B cell (primary cell): ENCODE measurements at places on chromosomes 2 and 18. TPM values are rescaled to one million over a fixed set of nuclear protein-coding genes. Genes with fewer than 3 reads are reported as not detected.
A peak's percentile ranks its signal among the peaks of the same experiment; 100 is the strongest.

GRCh38 chr2:42190191-42190590 lies 21.0 kb downstream of the EML4 start:
- DNase-seq, result no peak
- no peak overlapping the region for H3K4me3 ChIP-seq
- H3K4me1 ChIP-seq, result peaks cover 12% of the 10 kb centered on the region
- H3K27ac ChIP-seq, result peak overlapping the region; percentile 6
- no peaks in the 10 kb centered on the region for H3K36me3 ChIP-seq
- H3K27me3 ChIP-seq, result no peaks in the 10 kb centered on the region

The BOLL gene
- total RNA-seq, result not detected in 2 replicates

- no peaks in the 10 kb centered on the region for H3K4me1 ChIP-seq
- no peaks in the 10 kb centered on the region for H3K27me3 ChIP-seq
- no peaks in the 10 kb centered on the region for H3K36me3 ChIP-seq
These were observed 1277.0 kb upstream of the SLC39A10 start for GRCh38 chr2:194380011-194380410.

The SMC6 gene
- total RNA-seq, result 111 and 124 TPM in 2 replicates

GRCh38 chr18:74530584-74530862 lies 3.8 kb upstream of the CNDP1 start:
- H3K27me3 ChIP-seq, result no peaks in the 10 kb centered on the region
- no peak overlapping the region for H3K4me3 ChIP-seq
- H3K27ac ChIP-seq, result no peak overlapping the region
- no peaks in the 10 kb centered on the region for H3K4me1 ChIP-seq
- DNase-seq, result no peak
- no peaks in the 10 kb centered on the region for H3K36me3 ChIP-seq

- no peaks in the 10 kb centered on the region for H3K4me1 ChIP-seq
- H3K4me3 ChIP-seq, result no peak overlapping the region
- DNase-seq, result no peak
- H3K27me3 ChIP-seq, result no peaks in the 10 kb centered on the region
- no peak overlapping the region for H3K27ac ChIP-seq
- no peaks in the 10 kb centered on the region for H3K36me3 ChIP-seq
These were observed 168.5 kb upstream of the ZSWIM2 start for GRCh38 chr2:187017438-187017837.

The SP140 gene
- 411 and 424 TPM in 2 replicates for total RNA-seq

The DES gene
- not detected in 2 replicates for total RNA-seq

The SRBD1 gene
- 27.1 and 27.6 TPM in 2 replicates for total RNA-seq

DNA sequence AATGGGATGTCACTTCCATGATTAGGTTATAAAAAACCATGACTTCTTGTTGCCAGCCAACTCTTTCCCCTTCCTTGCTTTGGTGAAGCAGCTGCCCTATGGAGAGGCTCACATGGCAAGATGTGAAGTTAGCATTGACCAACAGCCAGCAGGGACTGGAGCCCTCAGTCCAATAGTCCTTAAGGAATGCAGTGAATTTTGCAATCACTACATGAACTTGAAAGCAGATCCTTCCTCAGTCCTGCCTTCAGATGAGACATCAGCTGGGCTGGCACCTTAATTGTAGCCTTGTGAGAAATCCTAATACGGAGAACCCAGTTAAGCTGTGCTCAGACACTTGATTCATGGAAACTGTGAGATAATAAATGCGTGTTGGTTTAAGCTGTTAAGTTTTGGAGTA lies 61.8 kb downstream of the ATP8B1 start:
- H3K27ac ChIP-seq, result no peak overlapping the region
- no peak overlapping the region for H3K4me3 ChIP-seq
- H3K36me3 ChIP-seq, result peaks cover 5% of the 10 kb centered on the region
- DNase-seq, result no peak
- no peaks in the 10 kb centered on the region for H3K4me1 ChIP-seq

The IL1RN gene
- not detected in 2 replicates for total RNA-seq

GRCh38 chr2:15458277-15458676 lies 102.9 kb downstream of the NBAS start:
- no peak for DNase-seq
- H3K36me3 ChIP-seq, result peaks cover 8% of the 10 kb centered on the region
- peaks cover 3% of the 10 kb centered on the region for H3K4me1 ChIP-seq
- no peaks in the 10 kb centered on the region for H3K27me3 ChIP-seq
- no peak overlapping the region for H3K27ac ChIP-seq
